ENCODE measurements at places on chromosomes 3 and 15. TPM values are rescaled to one million over a fixed set of nuclear protein-coding genes. Genes with fewer than 3 reads are reported as not detected.

DNA sequence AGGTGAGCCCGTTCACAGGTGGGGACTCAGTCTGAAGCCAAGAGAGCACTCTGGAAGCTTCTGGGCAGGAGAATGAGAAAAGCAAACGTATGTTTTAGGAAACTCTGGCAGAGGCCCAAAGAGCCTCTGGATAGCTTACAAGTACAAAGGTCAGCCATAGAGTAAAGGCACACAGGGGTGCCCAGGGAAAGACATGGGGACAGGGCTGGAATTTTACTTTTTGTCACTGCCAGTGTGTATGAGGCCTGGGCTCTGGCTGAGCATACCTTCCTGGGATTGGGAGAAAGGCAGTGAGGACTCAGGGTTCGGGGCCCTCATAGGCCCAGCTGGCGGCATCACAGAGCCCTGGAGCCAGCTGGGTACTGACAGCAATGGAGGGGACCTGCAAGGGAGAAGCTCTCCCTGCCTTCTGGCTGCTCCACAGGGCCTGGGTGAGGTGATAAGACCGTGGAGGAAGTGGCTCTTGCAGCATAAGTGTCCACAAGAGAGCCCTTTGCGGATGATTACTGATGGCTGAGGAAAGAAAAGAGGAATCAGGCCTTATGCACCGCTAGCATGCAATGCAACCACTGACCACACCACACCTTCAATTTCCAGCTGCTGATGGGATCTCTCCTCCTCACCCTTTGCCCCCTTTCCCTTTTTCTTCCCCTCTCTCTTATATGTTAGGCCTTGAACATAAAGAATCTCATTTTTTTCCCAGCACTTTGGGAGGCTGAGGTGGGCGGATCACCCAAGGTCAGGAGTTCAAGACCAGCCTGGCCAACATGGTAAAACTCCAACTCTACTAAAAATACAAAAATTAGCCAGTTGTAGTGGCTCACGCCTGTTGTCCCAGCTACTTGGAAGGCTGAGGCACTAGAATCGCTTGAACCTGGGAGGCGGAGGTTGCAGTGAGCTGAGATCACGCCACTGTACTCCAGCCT lies 25.1 kb upstream of the BCL2L10 start:
- H3K4me1 ChIP-seq: peaks cover 33% of the 10 kb centered on the region
- H3K4me3 ChIP-seq: no peak overlapping the region
- DNase-seq: no peak

- no peaks in the 10 kb centered on the region for H3K4me1 ChIP-seq
- H3K27me3 ChIP-seq: no peaks in the 10 kb centered on the region
- DNase-seq: no peak
These were observed 242.9 kb downstream of the WNT5A start for GRCh38 chr3:55244247-55244646.

- H3K4me1 ChIP-seq: no peaks in the 10 kb centered on the region
- no peak overlapping the region for H3K4me3 ChIP-seq
- no peaks in the 10 kb centered on the region for H3K27me3 ChIP-seq
These were observed 27.6 kb upstream of the MYO1E start for GRCh38 chr15:59400103-59400813.

DNA sequence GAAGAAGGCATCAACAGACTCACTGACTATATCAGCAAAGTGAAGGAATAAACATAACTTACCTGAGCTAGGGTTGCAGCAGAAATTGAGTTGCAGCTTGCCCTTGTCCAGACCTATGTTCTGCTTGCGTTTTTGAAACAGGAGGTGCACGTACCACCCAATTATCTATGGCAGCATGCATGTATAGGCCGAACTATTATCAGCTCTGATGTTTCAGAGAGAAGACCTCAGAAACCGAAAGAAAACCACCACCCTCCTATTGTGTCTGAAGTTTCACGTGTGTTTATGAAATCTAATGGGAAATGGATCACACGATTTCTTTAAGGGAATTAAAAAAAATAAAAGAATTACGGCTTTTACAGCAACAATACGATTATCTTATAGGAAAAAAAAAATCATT lies 17.8 kb downstream of the LMOD3 start:
- DNase-seq: no peak
- no peaks in the 10 kb centered on the region for H3K36me3 ChIP-seq
- H3K4me3 ChIP-seq: no peak overlapping the region
- peaks cover 13% of the 10 kb centered on the region for H3K4me1 ChIP-seq

DNA sequence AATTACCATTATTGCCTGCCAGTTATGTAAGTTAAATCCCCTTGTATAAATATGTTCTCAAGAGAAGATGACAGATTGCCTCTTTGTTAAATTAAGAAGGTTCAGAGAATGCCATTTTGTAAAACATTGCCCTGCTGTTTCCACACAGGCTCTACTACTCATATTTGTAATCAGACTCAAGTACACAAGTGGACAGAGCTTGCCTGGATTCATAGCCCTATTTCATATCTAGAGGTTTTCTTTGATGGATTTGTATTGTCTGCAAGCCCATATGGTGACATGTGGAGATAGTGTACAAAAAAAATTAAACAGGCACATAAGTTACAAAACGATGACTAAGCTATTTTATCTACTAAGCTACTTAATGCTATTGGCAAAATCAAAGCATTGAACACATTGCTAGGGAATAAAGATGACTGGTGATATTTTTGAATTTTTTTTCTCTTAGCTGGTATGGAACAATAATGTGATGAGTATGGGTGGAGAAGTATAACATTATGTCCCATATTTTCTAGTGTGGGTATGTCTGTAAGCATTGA lies 1286.6 kb upstream of the ALCAM start:
- H3K27ac ChIP-seq: no peak overlapping the region
- no peaks in the 10 kb centered on the region for H3K4me1 ChIP-seq
- H3K4me3 ChIP-seq: no peak overlapping the region
- no peaks in the 10 kb centered on the region for H3K27me3 ChIP-seq

- no peak for DNase-seq
- H3K4me3 ChIP-seq: no peak overlapping the region
- no peaks in the 10 kb centered on the region for H3K27me3 ChIP-seq
- no peak overlapping the region for H3K27ac ChIP-seq
These were observed 252.1 kb downstream of the NTRK3 start for GRCh38 chr15:88004399-88004798.

GRCh38 chr15:69468241-69469121 lies 15.9 kb downstream of the RPLP1 start:
- H3K4me1 ChIP-seq: peaks cover 18% of the 10 kb centered on the region
- H3K27ac ChIP-seq: peak overlapping the region; percentile 70
- no peak overlapping the region for H3K4me3 ChIP-seq

DNA sequence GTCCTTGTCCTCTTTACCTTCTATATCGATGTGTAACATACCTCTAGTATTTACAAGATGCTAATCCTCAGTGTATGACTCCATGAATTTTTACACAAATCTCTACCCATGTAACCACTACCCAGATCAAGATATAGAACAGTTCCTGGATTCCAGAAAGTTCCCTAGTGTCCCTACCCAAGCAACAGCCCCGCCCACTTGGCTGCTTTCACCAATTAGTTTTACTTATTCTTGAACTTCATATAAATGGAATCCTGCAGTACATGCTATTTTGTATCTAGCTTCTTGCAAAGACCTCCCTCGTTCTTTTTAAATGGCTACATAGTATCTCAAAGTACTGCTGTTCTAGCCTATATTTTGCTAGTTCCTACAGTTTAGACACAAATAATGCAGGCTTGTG lies 33.0 kb downstream of the CD276 start:
- no peak overlapping the region for H3K27ac ChIP-seq
- H3K4me1 ChIP-seq: no peaks in the 10 kb centered on the region
- no peaks in the 10 kb centered on the region for H3K27me3 ChIP-seq
- H3K4me3 ChIP-seq: no peak overlapping the region

DNA sequence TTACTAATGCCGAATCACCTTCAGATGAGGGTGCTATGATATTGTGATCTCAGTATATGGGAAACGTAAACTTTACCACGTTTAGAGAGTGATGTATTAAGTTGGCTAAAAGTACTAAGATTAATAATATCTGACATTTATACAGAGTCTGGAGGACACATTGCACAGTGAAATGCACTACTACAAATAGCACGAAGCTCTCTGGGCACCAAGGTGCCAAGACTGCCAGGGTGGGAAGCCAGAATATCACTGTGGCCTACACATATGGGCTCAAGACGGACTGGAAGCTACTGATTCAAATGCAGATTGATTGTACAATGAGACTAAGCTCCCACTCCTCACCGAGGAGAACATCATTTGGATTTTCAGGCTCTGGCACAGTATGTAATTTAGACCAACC lies 113.3 kb upstream of the LIPC start:
- H3K27ac ChIP-seq: no peak overlapping the region
- DNase-seq: no peak
- H3K4me1 ChIP-seq: peaks cover 7% of the 10 kb centered on the region
- H3K36me3 ChIP-seq: no peaks in the 10 kb centered on the region
- no peaks in the 10 kb centered on the region for H3K27me3 ChIP-seq
- no peak overlapping the region for H3K4me3 ChIP-seq

DNA sequence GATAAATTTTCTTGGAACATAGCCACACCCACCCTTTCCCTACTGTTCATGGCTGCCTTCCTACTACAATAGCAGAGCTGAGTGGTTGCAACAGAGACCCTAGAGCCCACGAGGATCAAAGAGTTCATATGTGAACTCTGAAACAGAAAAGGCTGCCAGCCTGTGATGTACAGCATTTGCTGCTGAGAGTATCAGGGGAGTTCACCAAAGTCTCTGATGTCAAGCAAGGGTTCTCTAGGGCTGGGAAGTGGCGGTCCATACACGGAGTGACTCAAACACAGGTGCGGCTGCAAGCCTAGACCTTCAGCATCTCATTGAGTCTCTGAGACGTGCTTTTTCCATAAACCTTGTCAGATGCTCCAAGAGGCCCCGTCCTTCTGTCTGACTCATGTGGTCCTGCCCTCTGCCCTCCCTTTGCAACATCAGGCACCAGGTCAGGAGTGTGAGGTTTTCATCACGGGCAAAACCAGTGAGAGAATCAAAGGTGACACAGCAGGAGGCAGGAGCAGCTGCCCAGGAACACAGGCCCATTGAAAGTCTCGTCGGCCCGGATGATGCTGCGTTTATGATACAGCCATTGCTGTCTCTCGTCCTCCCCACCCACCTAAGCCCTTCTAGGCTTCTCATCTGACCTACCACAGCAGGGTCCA lies 42.9 kb downstream of the PCSK6 start:
- DNase-seq: no peak
- H3K27ac ChIP-seq: no peak overlapping the region
- H3K4me3 ChIP-seq: no peak overlapping the region
- peaks cover 33% of the 10 kb centered on the region for H3K4me1 ChIP-seq
- no peaks in the 10 kb centered on the region for H3K36me3 ChIP-seq

- peak overlapping the region; percentile 93 for H3K4me3 ChIP-seq
- H3K4me1 ChIP-seq: peaks cover 51% of the 10 kb centered on the region
- DNase-seq: peak; percentile 54
- H3K27ac ChIP-seq: peak overlapping the region; percentile 99
- H3K36me3 ChIP-seq: peaks cover 13% of the 10 kb centered on the region
These were observed 727 bp upstream of the TM2D3 start for GRCh38 chr15:101652786-101653430.

GNAT1 gene
- total RNA-seq: not detected

SERPINI1 gene
- 6.1 TPM for total RNA-seq

TSPAN3 gene
- 385 TPM for total RNA-seq

CP gene
- total RNA-seq: 15.4 TPM

B3GALNT1 gene
- total RNA-seq: 21.6 TPM

MAGI1 gene
- 27.4 TPM for total RNA-seq

HERC2 gene
- total RNA-seq: 52.7 TPM

SLC9C1 gene
- not detected for total RNA-seq

All from left lung (tissue), 14 donors.